Mesothelial cell of epicardium (in vitro differentiated cells): ENCODE measurements at places on chromosomes 7 and 10.

DNA sequence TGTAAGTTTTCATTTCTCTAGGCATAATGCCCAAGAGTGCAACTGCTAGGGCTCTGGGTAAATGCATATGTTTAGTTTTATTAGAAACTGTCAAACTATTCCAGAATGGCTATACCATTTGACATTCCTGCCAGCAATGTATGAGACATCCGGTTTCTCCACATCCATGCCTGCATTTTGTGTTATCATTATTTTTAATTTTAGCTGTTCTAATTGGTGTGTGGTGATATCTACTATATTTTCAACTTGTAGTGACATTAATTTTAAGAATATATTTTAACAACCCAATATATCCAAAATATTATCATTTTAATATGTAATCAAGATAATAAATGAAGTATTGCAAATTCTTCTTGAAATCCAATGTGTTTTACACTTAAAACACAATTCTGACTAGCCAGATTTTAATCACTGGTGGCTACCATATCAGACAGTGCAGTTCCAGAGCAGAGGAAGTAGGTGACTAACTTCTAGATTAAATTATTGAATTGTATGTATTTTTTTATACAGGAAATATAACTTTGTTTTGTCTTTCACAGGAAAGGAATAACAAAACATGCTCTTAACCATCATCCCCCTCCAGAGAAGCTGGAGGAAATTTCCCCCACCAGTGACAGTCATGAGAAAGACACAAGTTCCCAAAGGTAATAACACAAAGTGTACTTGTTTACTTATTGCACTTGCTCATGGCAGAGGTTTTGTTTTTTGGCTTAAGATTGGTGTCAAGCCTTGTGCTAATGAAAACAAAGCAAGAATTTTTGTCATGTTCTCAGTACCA lies 6.4 kb downstream of the FAM149B1 start:
- no peak for DNase-seq

DNA sequence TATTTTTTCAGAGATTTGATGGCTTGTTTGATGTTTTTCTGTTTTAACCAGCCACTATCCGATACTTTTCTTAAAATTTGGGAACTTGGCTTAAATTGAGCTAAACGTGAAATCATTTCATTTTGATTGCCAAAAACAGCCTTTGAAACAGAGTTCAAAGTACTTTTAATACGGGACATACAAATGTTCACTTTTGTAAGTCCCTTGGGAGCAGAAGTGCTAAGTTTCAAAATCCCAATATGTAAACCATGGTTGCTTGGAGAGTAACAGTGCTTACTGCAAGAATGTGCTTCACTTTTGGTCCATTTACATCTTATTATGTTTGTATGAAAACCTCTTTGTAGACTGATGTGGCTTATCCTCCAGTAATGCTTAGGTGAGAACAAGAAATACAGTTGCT lies 10.9 kb downstream of the PNPLA8 start:
- DNase-seq = no peak

DNA sequence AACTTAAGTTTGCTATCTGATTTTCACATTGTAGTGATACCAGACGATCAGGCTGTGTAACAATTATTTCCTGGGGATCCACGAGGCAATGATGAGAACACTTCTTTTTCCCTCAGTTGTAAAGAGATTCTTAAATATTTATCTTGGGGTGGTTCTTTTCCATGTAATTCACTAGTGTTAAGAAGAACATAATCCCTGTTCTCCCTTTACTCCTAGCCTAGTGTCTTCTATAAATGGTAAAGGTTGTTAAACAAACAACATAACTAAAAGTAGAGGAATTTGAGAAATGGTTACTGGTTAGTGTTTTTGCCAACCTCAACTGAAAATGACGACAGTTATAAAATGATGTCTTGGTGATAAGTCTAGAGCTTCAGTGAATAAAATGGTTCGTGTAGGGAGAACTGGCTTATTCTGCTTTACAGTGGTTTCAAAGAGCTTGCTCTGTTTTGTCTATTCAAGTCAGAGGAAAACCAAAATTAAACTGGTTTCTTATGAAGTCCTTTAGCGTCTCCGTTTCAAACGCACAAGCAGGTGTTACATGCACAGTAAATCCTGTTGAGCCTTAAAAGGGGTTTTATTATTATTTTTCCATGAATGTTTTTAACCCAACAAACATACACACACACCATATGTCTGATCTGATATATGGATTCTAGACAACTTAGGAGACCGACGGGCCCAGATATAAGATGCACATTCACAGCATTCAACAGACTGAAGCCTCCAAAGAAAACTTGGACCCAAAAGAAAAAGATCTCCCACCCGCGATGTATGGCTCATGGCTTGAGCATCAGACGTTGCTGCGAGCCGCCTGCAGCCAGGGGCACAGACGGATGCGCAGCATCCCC lies 1.1 kb downstream of the TBX20 start:
- no peak for DNase-seq

DNA sequence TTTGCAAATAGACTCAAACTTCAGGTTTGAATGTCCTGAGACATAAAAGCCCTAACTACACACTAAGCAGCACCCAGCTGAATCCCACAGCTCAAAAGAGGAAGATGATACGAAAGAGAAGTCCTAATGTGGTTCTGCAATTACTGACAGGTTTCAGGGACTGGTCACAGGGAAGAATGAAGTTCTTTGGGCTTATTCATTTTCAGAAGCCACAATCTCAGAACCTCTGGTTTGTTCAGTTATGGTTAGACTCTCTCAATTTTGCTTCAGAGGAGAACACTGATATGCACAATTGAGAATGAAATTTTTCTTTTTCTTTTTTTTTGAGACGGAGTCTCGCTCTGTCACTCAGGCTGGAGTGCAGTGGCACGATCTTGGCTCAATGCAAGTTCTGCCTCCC lies 94.6 kb upstream of the FAM180A start:
- no peak for DNase-seq

DNA sequence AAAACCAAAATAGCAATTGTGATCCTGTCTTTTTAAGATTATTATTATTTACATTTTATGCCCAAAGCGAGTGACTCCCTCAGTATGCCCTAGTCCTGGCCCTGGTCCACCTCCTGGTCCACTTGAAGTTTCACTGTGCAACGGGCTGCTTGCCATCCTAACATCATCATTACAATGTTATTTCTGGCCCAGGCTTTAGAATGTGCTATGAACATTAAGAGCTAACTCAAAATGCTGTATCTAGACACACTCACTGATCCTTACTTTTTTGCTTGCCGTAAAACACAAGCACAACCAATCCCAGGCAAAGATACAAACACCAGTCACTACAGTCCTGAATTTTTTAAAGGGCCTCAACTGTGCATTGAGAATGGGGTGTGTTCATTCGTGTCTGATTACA lies 38.4 kb downstream of the RHOBTB1 start:
- no peak for DNase-seq

- no peak for DNase-seq
These were observed 352.3 kb upstream of the PODXL start for GRCh38 chr7:131908714-131909113.

GRCh38 chr10:74981831-74982633 lies 129.4 kb upstream of the SAMD8 start:
- DNase-seq = no peak

DNA sequence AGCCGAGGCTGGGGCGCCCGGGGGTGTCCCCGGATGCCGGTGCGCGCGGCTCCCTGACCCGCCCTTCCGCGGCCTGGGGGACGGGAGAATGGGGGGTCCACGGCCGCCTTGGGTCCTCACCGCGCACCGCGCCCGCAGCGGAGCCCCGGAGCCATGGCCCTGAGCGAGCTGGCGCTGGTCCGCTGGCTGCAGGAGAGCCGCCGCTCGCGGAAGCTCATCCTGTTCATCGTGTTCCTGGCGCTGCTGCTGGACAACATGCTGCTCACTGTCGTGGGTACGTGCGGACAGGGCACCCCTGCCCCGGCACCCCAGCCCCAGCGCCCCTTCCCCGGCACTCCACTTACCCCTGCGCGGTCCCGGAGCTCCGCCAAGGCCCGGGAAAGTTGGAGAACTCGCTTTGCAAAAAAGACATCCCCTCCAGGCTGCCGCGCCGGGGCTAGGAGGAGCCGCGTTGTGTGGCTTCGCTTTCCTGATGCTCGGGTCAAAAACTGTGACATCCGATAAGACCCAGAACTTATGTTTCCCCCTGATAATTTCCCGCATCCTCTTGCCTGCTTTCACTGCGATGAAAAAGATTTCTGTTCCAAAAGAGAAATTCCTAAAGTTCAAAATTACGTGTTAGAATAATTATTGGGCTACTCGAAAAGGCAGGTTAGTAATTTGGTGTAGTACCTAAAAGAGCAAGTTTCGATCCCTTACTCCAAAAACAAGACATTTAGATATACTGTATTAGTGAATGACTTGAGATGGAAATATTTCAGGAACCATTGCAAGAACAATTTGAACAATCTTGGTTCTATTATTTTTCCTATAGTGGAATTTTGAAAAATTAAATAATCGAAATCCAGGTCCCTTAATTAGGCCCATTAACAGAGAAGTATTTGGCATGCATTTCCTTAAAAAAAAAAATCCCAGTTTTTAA lies 888 bp downstream of the SLC18A2 start:
- no peak for DNase-seq

DNA sequence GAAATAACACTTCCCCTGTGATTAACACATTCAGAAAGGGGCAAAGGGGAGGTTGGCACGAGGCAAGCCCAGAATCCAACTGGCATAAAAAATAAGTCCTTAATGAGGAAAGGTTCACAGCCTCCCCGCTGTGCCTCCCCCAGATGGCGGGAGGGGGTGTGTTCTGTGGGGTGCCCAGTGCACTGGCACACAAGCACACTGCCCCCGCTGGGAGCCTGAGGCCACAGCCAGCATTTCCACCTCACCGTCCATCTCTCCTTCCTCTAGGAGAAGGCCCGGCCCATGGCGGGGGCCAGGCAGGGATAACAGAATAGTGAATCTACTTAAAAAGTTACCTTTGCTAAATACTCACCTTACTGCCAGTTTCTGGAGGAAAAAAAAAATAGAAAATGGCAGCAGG lies 43.2 kb downstream of the PRKAG2 start:
- no peak for DNase-seq
